Stimulated activated naive B cell treated with anti-CD40 and anti-IgM and Interleukin-4, amounts not matched to agents 10 μg/mL and 1 μg/mL and 100 μg/mL, for 72 hours (primary cell): ENCODE measurements at places on chromosomes 12 and 14.

DNA sequence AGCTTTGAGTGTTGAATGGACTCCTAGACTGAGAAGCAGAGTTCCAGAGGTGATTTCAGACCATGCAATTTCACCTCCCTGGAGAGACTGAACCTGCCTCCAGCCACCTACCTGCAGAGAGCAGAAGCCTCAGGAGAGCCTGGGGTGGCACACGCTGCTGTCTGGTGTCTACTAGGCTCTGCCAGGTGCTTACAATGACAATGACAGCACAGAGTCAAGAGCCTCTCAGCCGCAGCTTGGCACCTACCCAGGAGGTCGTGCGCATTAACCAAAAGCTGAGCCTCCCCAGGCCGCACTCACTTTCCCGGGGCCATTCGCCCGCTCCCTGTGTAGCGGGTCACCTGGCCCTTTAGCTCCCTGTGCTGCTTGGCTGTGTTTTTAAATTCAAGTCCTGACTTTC, 63.2 kb downstream of the TESC start:
- no peak for DNase-seq

DNA sequence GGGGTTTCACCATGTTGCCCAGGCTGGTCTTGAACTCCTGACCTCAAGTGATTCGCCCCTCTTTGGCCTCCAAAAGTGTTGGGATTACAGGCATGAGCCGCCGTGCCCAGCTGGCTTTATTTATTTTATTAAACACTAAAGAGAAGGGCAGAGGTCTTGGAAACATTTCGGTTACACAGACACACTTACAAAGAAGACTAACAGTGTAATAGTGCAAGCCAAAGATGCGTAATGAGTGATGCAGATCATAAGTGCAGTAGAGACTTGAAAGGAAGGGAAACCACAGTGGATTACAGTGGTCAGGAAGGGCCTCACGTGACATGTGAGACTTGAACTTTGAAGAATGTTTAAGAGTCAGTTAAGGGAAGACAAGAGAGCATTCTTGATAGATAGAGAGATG, 33.9 kb upstream of the CDK17 start:
- peak; percentile 54 for DNase-seq

- no peak for DNase-seq
These were observed 64.4 kb upstream of the CFL2 start for GRCh38 chr14:34778744-34779143.

DNA sequence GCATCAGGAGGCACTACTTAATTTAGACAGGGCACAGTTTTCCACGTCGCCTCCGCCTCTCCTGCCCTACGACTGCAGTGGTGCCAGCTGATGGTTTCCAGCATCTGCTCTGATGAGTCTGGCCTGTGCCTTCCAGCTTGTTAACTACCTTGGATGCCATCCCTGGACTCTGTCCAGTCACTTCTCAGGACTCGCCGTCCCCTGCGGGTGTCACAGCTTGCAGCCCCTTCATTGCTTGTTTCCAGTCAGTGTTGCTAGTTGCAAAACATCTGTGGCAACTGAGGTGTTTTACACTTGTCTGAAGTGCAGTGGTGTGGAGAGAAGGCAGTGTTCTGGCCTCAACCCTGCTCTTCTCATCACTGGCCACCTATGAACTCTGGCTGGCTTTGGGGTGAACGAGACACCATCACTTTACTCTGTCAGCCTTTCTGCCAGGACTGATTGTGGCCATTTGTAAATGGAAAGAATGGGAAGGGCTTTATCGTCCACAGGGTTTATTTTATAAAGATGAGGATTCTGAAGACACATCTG, 8.3 kb downstream of the ADGRD1 start:
- DNase-seq: no peak

GRCh38 chr12:96274331-96274730, 80.2 kb downstream of the ELK3 start:
- DNase-seq: no peak

DNA sequence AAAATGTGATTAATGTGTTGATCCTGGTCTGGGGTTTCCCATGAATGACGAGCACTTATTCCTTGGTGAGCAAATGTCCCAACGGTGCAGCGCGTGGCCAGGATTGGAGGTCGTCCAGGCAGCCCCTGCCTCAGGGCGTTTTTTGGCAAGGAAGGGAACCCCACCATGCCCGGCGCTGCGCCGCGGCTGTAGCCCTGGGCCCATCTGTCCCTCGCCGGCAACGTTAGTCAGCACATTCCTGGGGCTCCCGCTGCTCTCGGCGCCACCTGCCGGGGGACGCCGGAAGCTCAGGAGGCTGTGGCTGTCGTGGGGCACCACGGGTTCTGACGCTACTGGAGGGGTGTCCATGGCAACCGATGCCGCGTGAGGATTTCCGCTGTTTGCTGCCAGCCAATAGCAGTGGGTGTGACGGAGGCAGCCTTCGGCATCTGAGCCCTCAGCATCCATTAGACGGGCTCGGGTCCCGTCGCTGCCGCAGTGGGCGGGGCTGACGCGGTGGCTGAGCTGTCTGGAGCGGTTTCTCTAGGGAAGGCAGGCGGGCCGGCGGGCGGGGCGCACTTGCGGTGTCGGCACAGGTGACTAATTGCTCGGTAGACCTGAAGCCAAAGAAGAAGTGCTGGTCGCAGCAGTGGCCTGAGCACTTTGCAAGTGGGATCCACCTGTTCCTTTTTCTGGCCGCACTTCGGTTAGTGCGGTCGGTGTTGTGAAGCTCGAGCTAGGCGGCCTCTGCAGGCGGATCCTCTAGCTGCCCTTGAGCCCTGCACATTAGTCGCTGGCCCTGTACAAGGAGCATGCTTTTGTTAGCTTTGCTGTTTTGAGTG, 29.5 kb downstream of the RAB35 start:
- peak; percentile 99 for DNase-seq

DNA sequence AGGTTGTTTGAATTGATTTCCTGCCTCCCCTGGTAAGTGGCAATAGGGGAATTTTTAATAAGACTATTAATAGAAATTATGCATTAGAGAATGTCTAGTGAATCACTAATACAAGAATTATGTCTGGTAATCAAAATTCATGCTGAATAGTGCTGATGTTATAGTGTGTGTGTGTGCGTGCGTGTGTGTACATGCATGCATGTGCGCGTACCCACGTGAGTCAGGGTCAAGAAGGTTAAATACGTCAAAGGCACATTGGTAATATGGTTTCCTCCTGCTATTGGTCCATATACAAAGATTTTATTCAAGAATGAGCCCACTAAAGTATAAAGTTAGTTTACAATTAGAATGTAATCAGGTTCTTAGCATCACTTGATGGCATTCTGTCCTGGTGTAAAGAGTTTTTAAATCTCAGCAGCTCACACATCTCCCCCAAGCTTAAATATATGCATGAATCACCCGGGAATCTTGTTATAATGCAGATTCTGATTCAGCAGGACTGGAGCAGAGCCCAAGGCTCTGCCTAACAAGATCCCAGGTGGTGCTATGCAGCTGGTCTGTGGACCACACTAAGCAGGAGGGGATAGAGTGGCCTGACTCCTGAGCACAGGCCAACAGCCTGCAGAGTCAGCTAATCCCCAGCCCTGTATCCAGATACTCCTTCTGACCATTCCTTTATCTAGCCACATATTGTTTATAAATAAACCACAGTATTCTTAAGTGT, 43.9 kb downstream of the TTC9 start:
- DNase-seq: no peak

- DNase-seq: no peak
These were observed 15.5 kb upstream of the CCER1 start for GRCh38 chr12:90970471-90970870.

- no peak for DNase-seq
These were observed 78.8 kb downstream of the TMCC3 start for GRCh38 chr12:94571556-94571955.

DNA sequence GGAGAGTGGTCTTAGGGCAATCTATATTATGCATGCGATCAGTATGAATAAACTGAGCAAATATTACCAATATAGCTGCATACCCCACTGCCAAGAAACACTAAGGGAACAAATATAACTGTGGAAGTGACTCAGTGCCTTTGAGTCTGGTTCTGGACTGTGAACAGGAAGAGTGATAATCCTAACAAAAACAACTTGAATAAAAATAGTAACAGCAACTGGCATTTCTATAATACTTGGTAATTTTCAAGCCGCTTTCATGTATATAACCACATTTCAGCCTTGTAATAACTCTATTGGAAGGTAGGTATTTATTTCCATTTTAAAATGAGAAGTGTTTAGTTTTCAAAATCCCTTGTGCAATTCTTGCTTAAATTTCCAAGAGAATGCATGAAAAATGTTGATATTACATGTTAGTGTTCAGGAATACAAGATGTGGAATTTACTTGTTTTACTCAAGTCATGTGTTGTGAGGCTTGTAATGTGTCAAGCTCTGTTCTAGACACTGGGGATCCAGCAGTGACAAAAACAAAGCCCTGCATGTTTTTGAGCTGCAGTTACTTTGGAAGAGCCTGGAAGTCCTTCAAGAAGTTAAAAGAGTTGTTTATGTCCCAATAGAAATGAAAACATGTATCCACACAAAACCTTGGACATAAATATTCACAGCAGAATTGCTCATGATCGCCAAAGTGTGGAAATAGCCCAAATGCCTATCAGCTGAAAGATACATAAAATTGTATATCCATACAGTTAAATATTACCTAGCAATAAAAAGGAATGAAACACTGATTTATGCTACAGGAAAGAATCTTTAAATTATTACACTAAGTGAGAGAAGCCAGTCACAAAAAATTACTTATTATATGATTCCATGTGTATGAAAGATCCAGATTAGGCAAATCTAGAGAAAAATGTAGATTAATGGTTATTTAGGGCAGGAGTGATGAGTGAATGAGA, 338.1 kb upstream of the TMEM132C start:
- DNase-seq: no peak

DNA sequence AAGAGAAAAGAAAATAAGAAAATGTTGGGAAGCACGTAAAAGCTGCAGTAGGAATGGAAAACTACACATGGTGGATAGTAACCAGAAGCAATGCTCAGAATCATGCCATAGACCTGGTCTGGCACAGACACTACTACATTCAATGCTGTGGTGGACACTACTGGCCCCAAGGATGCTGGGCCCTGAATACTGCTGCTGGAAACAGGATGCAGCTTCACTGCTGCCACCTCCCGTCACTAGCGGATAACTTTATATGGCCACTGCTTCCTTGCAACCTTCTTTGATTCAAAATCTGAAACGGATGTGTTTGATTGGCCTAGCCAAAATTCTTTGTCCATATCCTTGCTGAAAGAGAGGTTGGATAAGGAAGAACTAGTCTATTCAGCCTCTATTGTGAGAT, 30.7 kb downstream of the ADCY6 start:
- no peak for DNase-seq
